ENCODE measurements at places on chromosomes 5 and 9. TPM values are rescaled to one million over a fixed set of nuclear protein-coding genes. Genes with fewer than 3 reads are reported as not detected.

FOXD4 gene
- polyA plus RNA-seq: 5.1 TPM

PCDHGA9 gene
- 4.7 TPM for polyA plus RNA-seq

NMUR2 gene
- polyA plus RNA-seq: 0.55 TPM

TRAF1 gene
- 4.9 TPM for polyA plus RNA-seq

FAM153A gene
- 0.18 TPM for polyA plus RNA-seq

LURAP1L gene
- 8.4 TPM for polyA plus RNA-seq

BNC2 gene
- 4.7 TPM for polyA plus RNA-seq

ANXA2R gene
- 1.3 TPM for polyA plus RNA-seq

PCDHB14 gene
- polyA plus RNA-seq: 5.9 TPM

DRD1 gene
- not detected for polyA plus RNA-seq

MED7 gene
- polyA plus RNA-seq: 12.1 TPM

ZBTB6 gene
- 10.1 TPM for polyA plus RNA-seq

PCDHGB5 gene
- polyA plus RNA-seq: 3.8 TPM

HACD4 gene
- 2.4 TPM for polyA plus RNA-seq

NDUFB6 gene
- 64.2 TPM for polyA plus RNA-seq

PCDHB16 gene
- polyA plus RNA-seq: 5.4 TPM

CDO1 gene
- 17.4 TPM for polyA plus RNA-seq

CCDC152 gene
- polyA plus RNA-seq: 4.7 TPM

SLC45A2 gene
- 0.16 TPM for polyA plus RNA-seq

IFNA13 gene
- polyA plus RNA-seq: not detected

EPB41L4B gene
- 6.8 TPM for polyA plus RNA-seq

SPATA31E1 gene
- not detected for polyA plus RNA-seq

FAM169A gene
- 0.59 TPM for polyA plus RNA-seq

GLDC gene
- polyA plus RNA-seq: 1.3 TPM

IRX2 gene
- 0.11 TPM for polyA plus RNA-seq

PSAT1 gene
- 31.3 TPM for polyA plus RNA-seq

PDE6A gene
- polyA plus RNA-seq: not detected

MYORG gene
- 20.3 TPM for polyA plus RNA-seq

CCNO gene
- 0.12 TPM for polyA plus RNA-seq

SH3RF2 gene
- polyA plus RNA-seq: 8.3 TPM

OBP2B gene
- not detected for polyA plus RNA-seq

FBP2 gene
- polyA plus RNA-seq: 76.5 TPM

LMX1B gene
- 1.0 TPM for polyA plus RNA-seq

PRXL2C gene
- 11.2 TPM for polyA plus RNA-seq

IFNA2 gene
- not detected for polyA plus RNA-seq

HTR4 gene
- not detected for polyA plus RNA-seq

LCN9 gene
- polyA plus RNA-seq: not detected

ACOT12 gene
- polyA plus RNA-seq: 0.49 TPM

OGN gene
- polyA plus RNA-seq: 384 TPM
